ENCODE measurements at places on chromosomes 4 and X.

DNA sequence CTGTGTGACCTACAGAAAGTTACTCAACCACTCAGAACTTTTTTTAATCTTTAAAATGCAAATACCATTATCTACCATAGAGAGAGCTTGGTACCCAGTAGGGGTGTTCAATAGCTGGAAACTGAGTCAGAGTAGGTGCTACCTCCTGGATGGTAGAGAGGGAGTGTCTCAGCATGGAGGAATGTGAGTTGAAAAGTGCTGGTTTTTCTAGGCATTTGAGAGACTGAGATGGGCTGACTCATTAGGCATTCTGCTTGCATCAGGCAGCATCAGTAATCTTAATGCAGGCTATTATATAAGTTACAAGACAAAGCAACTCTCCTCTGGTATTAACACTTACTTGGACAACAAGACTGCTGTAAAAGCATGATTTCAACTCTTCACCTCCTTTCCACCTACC is 70.9 kb upstream of the ARHGEF9 start:
- no peak for DNase-seq

- no peak for DNase-seq
Observed at GRCh38 chrX:6856471-6856870, 291.0 kb upstream of the STS start.

GRCh38 chr4:112520598-112521122 is 4.7 kb upstream of the NEUROG2 start:
- DNase-seq: no peak

- no peak for DNase-seq
Observed at GRCh38 chr4:113146876-113147358, 97.5 kb downstream of the ANK2 start.

DNA sequence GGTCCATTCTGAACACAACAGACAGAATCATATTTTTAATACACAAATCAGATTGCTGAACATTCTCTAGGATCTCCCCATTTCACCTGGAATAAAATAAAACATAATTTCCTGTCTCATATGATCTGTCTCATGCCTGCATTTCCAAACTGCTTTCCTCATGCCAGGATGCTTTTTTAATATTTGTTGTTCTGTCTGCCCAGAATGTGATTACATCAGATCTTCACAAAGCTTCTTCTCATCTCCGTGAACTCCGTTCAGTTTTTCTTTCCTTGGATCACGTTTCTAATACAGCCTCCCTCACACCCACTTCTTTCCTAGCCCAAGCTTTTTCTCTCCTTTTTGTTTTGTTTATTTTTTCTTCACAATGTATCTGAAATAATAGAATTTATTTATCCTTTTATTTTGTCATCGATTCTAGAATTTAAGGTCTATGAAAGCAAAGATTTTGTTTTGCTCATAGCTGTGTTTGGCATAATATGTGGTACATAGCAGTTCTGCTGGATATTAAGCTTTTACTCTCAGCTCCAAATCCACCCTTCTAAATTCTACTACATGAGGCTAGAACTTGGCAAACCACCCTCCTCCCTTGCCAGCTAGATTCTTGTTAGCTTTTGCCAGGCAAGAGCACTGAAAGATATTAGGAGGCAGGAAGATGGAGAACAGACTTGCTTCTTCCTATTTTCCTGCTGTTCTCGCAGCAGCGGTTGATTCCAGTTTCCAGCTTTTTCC is 165.5 kb upstream of the SLIT2 start:
- no peak for DNase-seq

DNA sequence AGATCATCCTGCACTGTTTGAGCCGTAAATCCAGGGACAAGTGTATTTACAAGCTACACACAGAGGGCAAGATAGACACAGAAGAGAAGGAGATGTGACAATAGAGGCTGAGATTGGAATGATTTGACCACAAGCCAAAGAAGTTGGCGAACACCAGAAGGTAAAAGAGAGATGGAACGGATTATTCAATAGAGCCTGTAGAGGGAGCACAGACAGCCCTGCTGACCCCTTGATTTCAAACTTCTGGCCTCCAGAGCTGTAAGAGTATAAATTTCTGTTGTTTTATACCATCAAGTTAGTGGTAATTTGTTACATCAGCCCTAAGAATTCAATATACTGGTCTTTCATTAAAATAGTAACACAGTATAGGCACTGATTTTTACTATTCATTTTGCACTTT is 447.8 kb downstream of the FAT4 start:
- DNase-seq: no peak

DNA sequence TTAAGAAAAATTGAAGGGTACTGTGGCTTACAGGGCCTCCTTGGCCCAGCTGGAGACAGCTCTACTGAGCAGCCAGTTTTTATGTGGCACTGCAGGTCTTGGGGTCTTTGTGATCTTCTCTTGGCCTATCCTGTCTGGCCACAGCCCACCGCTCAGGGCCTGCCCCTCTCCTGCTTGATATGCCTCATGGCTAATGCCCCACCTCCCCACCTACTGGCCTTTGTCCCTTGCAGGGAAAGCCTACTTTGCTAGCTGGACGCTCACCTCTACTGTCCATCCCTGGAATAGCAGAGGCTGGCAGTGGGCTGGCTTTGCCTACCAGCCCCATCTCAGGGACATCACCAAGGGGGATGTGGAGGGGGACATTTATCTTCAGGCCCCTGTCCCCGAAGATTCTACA is 134.1 kb downstream of the PJA1 start:
- DNase-seq: no peak

DNA sequence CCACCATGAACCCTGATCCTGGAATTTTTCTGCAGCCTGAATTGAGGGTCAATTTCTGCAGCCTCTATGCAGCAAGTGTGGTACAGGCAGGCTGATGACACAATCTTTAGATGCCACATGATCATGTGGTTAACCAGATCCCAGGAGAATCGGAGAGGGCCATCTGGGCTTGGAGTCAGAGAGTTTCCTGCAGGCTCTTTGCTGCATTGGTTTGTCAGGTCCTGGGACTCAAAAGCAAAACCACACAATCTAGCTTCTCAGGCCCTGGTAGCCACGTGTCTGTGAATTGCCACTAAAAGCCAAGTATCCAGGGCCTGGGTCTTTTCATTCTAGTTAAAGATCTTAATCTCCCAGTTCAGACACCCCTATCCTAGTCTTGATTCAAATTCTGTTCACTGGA is 464.5 kb downstream of the BCOR start:
- DNase-seq: no peak

- DNase-seq: no peak
Observed at GRCh38 chrX:31331015-31331414, 259.2 kb upstream of the FTHL17 start.

- no peak for DNase-seq
Observed at GRCh38 chr4:40940317-40940741, 190.6 kb downstream of the NSUN7 start.

- DNase-seq: no peak
Observed at GRCh38 chr4:32890398-32890797, 2170.2 kb downstream of the PCDH7 start.

- no peak for DNase-seq
Observed at GRCh38 chr4:84825701-84826341, 140.7 kb downstream of the WDFY3 start.

- no peak for DNase-seq
Observed at GRCh38 chr4:46924789-46925529, 15.9 kb upstream of the COX7B2 start.

GRCh38 chr4:152588869-152589268 is 53.0 kb upstream of the FBXW7 start:
- no peak for DNase-seq

GRCh38 chr4:139600662-139601061 is 44.6 kb upstream of the SETD7 start:
- DNase-seq: no peak

GRCh38 chrX:80317646-80318045 is 102.6 kb upstream of the TENT5D start:
- DNase-seq: no peak

DNA sequence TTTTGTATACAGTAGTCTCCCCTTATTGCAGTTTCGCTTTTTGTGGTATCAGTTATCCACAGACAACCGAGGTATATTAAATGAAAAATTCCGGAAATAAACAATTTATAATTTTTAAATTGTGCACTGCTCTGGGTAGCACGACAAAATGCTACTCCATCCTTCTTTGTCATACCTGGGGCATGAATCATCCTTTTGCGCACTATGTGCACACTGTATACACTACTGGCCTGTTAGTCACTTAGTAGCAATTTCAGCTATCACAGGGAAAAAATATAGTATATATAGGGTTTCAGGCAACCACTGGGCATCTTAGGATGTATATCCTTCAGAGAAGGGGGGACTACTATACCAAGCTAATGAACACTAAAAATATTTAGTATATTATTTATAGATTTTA is 198.8 kb upstream of the FAT4 start:
- DNase-seq: no peak

GRCh38 chr4:107586371-107586770 is 133.7 kb downstream of the PAPSS1 start:
- no peak for DNase-seq

GRCh38 chrX:106903291-106903824 is at the start of gene RIPPLY1:
Gene RIPPLY1, minus strand, starts transcription at chrX:106903341. Its CDS starts 54 bp downstream, at chrX:106903287.
- DNase-seq: no peak

DNA sequence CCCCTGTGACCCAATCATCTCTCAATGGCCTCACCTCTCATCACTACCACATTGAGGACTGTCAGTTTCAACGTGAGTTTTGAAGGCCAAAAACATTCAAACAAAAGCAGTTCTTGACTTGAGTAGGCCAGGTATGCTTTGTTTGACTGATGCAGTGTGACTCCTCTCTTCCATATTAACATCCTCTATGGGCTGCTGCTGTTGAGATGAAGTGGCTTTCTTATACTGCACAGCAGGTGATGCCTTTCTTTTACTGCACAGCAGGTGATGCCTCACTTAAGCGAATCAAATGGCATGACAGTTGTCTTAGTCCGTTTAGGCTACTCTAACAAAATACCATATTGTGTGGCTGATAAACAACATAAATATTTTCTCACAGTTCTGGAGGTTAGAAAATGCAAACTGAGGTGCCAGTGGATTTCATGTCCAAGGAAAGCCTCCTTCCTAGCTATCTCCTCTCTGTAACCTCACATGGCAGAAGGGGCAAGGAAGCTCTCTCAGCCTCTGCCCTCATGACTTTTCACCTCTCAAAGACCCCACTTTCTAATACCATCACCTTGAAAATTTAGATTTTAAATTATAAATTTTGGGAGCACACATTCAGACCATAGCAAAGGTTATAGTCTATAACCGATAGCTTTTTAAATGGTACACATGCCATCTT is 2267.9 kb upstream of the AGA start:
- no peak for DNase-seq

DNA sequence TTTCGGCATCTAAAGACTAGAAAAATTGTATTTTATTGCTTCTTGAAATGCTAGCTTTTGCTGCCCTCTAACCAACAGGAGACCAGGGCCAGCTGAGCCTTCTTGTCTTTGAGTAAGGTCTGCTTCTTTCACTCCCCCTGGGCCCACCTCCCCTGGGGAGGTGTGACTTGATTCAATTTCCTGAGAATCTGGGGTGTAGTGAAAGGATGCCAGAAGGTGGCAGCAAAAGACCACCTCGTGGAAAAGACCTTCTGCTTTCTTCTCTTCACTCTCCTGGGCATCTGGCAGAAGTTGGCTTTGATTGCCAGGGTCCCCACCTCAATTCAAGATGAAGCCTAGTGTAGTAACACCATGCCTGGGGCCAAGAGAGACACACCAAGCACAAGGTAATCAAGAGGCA is 96.5 kb upstream of the MAOA start:
- peak; percentile 0 for DNase-seq

DNA sequence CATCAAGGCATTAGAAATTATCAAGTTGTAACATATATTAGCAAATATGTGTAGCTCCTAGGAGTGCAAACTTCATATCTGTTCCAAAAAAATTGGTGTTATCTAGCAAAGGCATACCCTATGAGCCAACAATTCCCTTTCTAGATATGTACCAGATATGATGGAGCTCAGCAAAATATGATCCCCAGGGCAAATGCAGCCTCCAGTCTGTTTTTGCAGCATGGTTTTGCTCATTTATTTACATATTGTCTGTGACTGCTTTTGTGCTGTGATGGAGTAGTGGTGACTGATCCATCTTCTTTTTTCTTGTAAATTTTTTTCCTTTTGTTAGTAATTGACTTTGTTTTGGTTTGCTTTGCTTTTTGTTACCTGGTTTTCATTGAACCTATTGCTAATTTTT is 41.0 kb downstream of the CEP135 start:
- DNase-seq: no peak

GRCh38 chr4:142512161-142512560 is 333.9 kb downstream of the INPP4B start:
- no peak for DNase-seq

- no peak for DNase-seq
Observed at GRCh38 chrX:386768-387575, at the start of gene PPP2R3B. Gene PPP2R3B, minus strand, starts transcription at chrX:386907. Its CDS starts 216 bp downstream, at chrX:386691.

DNA sequence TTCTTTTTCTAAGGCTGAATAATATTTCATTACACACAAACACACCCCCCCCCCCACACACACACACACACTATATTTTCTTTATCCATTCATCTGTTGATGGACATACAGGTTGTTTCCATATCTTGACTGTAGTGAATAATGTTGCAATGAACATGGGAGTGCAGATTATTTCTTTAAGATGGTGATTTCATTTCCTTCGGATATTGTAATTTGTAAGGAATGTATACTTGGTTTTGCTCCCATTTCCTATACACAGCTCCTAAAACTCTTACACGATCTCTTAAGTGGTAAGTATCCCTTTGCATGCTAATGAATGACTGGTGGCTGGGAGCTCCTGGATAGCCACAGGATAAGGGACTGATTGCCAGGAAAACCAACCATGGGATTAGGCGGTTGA is 14.7 kb upstream of the RBMXL3 start:
- no peak for DNase-seq

- DNase-seq: no peak
Observed at GRCh38 chrX:120262859-120263708, 12.5 kb downstream of the ZBTB33 start.

GRCh38 chrX:107787827-107788226 is 10.3 kb downstream of the NCBP2L start:
- no peak for DNase-seq

DNA sequence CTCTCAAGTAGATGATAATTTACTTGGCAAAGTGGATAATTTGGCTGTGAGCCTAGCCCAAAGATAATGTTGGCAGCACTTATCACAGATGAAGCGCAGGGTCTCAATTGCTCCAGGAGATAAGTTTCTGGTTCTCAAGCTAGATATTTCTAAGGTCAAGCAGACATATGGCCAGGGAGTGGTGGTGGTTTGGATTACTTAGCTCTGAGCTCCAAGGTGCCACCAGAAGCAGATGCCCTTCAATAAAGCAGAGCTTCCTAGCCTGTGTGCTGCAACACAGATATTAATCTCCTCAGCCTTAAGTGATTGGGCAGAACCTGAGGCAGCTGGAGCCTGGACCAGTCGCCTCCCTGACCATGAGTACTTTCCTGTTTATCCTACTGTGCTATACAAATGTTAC is 79.2 kb upstream of the NALF2 start:
- no peak for DNase-seq

- no peak for DNase-seq
Observed at GRCh38 chrX:39766855-39767254, 330.9 kb downstream of the BCOR start.

DNA sequence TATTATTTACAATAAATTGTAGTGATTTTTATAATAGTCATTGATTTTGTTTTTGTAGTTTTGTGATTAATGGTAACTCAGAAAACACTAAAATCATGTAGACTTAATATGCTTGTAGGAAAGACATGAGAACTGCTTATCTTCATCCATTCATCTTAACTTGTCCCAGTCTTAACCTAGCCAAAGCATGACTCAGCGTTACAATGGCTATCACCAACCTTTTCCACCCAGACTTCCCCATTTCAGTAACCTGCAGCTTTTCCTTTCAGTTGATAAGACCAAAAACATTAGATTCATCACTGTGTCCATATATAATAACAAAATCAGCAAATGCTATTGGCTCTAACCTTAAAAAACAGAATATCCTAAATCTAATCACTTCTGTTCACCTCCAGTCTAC is 106.2 kb upstream of the KLF8 start:
- DNase-seq: no peak

All from activated CD4-positive, CD25-positive, alpha-beta regulatory T cell (primary cell).